Renal pelvis (tissue), 12 donors: ENCODE measurements at places on chromosomes 5 and 9.

DNA sequence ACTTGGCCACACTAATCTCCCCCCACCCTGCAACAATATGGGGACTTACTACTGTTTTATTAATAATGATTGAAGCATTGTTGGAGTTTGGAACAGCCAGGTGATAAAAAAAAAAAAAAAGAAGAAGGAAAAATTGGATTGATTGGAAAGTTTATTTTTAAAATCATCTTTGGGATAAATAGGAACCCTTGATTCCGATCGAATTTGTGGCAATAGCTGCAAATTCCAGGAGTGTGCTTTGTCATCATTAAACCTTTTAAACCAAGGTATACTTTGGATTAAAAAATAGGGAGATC lies 907 bp upstream of the NR2F1 start:
- no peak for DNase-seq

DNA sequence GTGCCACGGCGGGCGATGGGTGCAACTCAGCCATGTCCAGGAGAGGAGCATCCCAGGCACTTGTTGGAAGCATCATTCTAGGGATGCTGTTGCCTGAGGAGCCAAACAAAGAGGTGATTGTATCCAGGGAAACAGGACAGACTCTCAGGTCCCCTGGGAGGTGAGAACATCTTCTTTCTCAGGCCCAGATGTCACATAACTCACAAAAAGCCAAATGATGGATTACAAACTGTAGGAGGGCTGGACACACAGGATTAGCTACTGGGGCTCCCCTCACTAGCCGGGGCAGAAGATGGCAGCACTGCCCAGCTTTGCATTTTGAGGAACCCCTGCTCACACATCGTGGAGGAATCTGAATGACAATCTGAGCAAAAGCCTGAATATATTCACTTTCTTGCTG lies 64.7 kb upstream of the NFIL3 start:
- DNase-seq = no peak

- no peak for DNase-seq
Observed at GRCh38 chr9:92950359-92950955, 3.1 kb downstream of the FGD3 start.

DNA sequence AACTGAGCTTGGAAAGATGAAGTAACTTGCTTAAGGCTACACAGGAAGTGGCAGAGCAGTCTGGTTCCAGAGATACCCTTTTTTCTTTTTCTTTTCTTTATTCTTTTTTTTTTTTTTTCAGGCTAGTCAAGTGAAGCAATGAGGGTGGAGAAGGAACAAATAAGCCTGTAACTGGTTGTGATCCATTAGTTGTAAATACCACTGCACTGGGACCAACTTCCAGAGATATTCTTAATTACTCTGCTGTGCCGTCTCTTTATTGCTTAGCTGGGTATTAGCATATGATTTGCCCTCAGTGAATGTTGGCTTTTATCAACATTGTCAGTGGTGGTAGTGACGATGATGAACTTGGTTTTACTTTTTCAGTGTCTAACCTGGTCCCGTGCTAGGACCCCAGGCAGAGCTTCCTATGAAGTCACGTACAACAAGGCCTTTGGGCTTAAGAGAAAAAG lies 26.7 kb downstream of the LNPEP start:
- DNase-seq = no peak

DNA sequence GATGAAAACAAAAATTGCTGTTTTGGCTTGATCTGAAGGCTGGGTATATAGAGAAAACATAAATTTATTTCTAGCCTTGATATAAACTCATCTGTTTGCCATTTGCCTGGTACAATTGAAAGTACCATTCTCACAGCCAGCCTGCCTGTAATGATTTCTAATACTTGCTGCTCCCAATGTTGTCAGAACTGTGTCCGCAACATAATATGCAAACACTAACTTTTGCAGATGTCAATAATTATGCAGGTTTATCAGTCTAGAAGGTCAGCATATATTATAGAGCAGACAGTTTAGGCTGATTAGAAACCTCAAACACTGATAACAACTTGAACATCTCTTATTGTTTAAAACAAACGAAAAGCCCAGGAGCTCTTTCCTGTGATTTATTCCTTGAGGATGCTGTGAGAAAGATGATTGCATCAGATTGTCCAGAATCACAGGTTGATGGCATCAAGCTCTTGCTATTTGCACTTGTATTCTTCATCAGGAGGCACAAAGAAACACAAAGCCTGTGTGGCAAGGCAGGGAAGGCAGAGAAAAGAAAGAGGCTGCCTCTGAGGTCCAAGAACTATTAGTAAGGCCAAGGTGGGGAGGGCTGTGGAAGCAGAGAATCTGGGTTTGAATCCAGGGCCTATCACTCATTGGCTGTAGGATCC lies 21.4 kb upstream of the HMHB1 start:
- no peak for DNase-seq

DNA sequence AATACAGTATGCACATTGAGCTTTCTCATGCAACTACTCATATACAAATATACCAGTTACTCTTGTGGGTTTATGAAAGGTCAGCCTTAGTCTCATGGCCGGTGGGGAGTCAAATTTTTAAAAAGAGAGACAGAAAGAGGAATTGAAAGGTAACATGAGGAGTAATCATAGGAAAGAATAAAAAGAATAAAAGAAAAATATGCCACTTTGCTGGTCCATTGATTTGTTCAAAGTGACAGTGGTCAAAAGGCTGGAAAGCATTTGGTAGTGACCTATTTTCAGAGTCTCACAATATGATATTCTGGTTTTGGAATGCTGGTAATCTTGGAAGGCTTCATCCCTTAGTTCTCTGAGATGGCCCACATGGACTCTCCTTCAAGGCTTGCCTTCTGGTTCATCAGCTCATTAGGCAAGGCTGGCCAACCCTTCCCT lies 67.0 kb downstream of the ZNF366 start:
- DNase-seq = no peak
